HFFc6 (cell line): ENCODE measurements at places on chromosomes 5 and 9.

DNA sequence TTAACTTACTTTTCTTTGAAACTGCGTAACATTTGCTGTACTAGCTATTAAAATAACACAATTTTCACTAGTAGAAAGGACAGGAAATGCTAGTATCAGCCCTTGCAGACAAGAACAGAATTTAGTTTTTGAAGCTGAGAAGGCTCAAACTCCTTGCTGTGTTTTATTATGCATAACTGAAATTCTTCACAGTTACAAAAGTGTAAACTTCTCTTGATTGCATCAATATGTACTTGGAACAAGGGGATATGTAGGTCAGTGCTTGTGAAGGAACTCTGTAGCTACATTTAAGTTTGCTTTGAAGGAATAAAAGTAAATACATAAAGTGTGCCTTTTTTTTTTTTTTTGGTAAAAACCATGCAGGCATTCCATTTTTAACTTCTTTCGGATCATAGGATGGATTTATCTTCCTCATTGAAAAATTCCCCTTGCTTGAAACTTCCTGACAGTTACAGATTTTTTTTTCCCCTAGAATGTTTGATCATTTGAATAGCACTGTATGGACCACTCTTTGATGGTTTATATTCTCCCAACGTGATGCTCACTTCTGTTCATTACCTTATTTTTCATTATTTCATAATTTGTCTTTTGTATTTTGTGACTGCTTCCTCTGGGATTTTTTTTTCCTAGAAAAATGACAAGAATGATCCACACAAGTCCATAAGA is 94.9 kb upstream of the DAB2 start:
- DNase-seq: peak; percentile 41

DNA sequence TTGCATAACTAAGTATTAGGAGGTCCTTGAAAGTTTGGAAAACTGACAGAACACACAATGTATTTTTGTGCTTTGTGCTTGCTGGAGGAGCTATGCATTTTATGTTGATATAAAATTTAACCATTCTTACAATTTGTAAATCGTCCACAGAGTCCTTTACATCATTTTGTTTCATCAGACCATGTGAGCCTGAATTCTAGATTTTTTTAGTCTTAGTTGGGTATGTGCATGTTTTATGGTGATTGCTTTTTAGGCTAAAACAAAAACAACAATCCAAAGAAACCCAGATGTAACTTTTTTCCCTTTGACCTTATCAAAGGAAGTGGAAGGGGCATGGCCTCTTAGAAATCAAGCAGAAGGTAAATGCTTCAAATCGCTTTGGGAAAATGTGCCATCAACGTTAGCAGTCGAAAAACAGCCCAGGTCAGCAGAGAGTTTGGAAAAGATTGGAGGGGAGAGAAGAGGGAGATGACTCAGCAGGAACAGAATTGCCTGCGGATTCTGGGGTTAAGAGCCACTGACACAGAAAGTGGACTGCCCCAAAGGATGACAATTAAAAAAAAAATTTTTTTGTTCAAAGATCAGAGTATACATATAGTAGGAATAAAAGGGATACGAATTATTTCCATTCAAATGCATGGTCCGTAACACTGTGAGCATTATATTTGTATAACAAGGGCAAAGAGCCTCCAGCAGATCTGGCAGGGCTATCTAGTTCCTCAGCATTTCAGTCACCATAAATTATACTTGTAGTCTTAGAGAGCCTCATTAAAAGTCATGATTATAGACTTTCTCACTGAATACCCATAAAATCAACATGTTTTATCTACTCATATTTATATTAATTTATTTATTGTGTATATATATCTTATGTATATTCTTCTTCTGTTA is 253.5 kb upstream of the HAPLN1 start:
- no peak for DNase-seq

DNA sequence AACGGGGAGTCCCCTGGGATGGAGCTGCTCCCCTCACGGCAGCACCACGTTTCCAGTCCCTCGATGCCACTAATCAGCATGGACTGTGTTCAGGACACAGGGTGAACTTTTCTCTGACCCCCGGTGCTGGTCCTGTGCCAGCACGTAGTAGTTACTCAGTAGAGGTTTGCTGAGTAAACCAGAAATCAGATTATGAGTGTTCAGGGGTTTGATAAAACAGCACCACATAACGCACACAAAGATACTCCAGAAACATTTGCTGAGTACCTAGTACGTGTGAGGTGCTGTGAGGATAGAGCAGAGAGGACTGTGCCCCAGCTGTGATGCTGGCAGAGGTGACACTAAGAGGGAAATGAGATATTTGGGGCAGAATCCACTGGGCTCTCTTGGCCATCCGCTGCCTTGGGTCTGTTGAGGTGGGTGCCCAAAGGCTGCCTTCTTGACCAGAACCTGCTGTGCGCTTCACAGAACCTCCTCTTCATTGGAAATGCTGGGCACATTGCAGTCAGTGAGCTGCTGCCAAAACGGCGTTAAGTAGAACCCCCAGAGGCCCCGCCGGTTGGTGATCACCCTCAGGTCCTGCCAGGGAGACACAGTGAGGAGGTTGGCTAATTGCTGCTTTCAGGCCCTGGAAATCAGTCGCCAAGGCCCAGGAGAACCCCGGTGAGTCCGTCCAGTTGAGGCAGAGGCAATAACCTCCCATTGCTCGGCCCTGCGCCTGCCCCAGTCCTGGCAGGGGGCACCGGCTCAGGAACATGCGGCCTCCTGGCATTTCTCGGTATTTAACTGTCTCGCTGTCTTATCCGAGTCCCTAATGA is 49.4 kb downstream of the NEURL1B start:
- DNase-seq: no peak

DNA sequence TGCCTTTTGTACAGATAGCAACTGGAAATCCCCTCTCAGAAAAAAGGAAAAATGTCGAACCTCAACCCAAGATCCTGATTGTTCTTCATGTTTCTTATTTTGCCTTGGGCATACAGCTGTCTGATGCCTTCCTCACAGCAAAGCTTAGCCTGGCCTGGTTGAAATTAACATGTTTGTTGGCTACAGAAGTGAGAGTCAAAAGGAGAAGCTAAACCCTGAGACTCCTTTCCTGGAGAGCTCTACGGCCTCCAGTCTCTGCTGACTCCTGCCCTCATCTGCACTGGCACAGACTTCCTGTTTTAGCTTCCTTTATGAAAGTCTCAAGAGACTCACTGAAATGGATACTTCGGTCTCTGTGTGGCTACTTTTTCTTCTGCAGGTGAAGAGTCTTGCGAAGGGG is 186.7 kb downstream of the PARP8 start:
- no peak for DNase-seq

GRCh38 chr9:81814401-81814793 is 113.8 kb upstream of the SPATA31D4 start:
- DNase-seq: no peak

DNA sequence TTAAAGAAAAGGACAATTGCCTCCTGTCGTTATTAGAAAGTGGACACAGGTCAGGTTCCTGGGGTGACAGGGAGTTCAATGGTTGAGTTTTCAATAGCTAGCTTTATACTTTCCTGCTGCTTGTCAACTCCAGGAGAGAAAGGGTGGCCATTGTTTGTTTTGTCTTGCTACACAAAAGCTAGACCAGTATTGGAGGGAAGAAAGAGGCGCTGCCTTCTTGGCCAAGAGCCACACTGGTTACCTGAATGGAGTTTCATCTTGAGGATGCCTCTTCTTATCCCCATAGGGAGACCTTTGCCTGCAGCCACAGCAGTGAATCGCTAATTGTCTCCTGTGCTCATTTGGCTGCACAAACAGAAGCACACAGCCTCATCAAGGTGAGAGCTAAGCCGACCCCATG is 279.4 kb upstream of the GRIA1 start:
- DNase-seq: no peak

DNA sequence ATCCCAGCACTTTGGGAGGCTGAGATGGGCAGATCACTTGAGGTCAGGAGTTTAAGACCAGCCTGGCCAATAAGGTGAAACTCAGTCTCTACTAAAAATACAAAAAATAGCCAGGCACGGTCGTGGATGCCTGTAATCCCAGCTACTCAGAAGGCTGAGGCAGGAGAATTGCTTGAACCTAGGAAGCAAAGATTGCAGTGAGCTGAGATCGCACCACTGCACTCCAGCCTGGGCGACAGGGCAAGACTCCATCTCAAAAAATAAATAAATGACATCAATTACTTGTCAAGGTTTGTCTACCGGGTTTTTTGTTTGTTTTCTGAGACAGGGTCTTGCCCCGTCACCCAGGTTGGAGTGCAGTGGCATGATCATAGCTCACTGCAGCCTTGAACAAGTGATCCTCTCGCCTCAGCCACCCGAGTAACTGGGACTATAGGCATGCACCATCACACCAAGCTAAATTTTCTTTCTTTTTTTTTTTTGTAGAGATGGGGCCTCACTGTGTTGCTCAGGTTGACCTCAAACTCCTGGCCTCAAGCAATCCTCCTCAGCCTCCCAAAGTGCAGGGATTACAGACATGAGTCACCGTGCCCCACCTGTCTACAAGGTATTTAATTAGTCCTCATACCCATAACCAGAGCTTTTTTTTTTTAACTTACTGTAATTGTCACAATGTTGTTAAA is 64.9 kb downstream of the SUSD1 start:
- no peak for DNase-seq

- DNase-seq: no peak
Observed at GRCh38 chr5:17398866-17399835, 98.9 kb upstream of the TAF11L2 start.

DNA sequence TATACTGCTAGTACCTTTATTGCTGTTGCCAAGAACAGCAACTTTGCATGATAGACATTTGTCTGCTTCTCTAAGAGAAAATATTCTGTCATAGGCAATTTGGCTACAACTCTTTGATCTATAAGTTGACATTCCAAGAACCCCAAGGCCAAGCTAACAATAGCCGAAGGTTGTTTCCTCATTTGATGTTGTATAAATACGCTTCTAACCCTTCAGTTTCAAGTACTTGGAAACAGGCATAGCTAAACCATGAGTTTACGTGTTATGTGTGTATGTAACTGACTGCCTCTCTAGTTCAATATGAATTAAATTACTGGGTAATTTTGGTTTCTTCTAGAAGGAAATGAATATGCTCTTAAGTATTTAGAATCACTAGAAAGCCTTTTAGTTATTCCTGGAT is 1034.0 kb downstream of the TLE4 start:
- DNase-seq: no peak

- DNase-seq: no peak
Observed at GRCh38 chr9:135179976-135180375, 92.5 kb downstream of the OLFM1 start.

DNA sequence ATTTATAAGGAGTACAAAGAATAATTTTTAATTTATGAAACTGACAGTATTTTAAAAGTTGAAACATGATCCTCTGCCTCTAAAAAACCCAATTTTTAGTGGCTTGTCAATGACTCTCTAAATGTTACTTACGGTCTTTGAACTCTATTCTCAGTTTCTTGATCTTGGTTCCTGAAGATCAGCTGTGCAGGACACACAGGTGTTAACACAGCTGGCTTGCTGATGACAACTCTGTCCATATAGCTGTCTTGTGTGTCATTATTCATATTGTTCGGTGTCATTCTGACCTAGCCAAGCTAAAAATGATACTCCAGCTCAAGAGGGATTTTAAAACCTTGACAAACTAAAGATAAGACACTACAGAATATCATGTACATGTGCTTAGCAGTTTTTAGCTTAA is 314.5 kb downstream of the CCDC171 start:
- no peak for DNase-seq

DNA sequence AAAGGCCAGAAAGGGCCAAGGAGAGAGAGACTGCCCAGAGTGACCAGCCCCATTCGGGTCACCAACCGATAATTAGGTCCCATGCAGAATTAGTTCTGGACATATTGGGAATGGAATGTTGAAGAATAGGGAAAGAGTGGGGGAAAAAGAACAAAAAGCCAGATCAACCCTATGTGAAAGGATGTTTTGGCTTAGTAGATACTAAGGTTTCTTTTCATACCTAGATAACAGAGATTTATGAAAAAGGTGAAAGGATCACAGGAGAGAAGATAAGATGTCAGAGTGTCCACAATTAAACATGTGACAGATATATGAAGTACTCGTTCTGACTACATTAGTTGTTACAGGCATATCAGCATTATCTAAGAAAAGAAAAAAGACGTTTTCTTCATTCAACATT is 52.1 kb downstream of the MARCHF3 start:
- DNase-seq: no peak

DNA sequence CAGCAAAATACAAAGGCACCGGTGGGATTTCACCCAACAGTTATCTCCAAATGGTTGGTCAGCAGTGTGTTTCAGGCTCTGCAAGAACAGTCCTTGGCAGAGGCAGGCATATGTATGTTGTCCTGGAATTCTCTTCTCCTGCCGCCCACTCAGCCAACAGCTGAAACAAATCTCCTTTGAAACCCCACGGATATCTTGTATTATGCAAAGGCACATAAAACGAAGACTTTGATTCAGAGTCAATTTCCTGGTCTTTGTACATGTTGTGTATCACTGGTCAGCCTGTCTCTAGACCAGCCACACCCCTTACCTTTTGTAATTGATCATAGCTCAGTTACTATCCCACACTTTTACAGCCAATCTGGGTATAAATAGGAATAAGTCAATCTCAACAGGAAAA is 29.2 kb downstream of the FREM1 start:
- no peak for DNase-seq

DNA sequence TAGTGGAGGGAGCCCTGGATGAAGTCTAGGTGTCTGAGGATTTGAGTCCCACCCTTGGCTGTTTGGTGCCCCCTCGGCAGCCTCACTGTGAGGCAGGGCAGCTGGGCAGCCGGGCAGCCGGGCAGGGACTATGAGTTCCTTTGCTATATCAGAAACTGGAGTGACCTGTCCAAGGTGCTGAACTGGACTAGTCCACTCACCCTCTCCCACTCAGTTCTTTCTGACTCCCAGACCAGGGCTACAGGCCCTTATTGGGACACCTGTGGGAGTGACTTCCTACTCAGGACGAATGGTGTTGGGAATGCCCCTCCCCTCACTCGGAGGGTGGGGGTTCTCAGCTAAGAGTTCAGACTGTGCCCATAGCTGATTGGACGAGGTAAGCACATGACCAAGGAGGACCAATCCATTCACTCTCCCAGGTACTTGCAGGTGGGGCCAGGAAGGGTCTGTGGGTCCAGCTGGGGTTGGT is 34.1 kb upstream of the RAPGEF1 start:
- peak; percentile 51 for DNase-seq

DNA sequence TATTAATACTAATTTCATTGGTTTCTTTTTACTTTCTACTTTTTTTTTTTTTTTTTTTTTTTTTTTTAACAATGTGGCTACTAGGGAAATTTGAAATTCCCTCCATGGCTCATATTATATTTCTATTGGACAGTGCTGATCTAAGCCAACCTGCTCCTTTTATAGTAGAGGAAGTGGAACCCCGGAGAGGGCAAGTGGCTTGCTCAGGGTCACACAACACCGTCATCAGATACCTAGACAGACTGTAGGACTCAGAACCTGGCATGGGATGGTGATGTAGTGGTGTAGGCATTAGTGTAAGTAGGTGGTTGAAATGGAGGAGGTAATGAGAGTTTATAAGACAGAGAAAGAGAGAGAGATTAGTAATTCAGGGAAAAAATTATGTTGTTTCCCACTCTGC is 10.8 kb downstream of the ZNF618 start:
- no peak for DNase-seq
